Effector memory CD8-positive, alpha-beta T cell (primary cell): ENCODE measurements at places on chromosomes 4 and X.

GRCh38 chrX:40947276-40947675 is 138.0 kb upstream of the USP9X start:
- no peak for DNase-seq

DNA sequence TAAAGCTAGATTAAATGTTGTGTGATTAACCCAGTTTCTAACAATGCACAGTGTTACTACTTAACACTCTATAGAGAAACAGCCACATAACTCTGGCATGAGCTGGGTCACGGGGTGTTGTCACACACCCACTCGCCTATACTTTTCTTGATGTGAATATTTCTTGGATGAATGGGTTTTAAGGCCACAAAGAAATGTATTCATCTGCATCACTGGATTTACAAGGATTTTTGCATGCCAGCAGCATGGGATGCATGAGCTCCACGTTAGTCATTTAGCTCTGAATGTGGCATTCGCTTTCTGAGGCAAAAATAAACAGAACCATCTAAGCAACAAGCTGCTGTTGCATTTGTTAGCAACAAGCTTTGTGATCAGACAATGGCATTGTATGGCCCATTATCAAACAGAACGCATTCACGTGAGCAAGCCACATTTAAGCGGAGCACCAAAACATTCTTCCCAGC is 89.7 kb downstream of the LRP2BP start:
- no peak for DNase-seq

- DNase-seq: no peak
Observed at GRCh38 chrX:119391279-119391678, 7.9 kb upstream of the SLC25A43 start.

- no peak for DNase-seq
Observed at GRCh38 chr4:90220459-90220858, 93.3 kb downstream of the CCSER1 start.

- DNase-seq: no peak
Observed at GRCh38 chrX:98432413-98432812, 1548.7 kb downstream of the RPA4 start.

- no peak for DNase-seq
Observed at GRCh38 chr4:124868495-124868894, 156.0 kb upstream of the ANKRD50 start.

- DNase-seq: no peak
Observed at GRCh38 chr4:181971411-181971810, 271.8 kb upstream of the TENM3 start.

DNA sequence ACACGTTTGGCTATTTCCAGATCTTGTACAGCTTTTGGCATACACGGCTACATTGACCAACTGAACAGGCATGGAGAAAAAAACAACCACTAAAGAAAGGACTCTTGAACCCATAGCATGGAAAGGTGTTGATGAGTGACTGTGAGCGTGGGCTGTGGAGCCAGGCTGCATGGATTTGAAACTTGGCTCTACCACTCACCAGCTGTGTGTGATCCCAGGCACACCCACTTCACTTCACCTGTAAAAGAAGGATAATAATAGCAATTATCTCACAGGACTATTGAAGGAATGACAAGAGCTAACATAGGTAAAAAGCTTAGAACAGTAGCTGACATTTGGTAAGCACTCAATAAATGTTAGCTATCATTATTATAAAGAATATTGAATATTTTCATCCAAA is 301.7 kb upstream of the CPEB2 start:
- DNase-seq: no peak

DNA sequence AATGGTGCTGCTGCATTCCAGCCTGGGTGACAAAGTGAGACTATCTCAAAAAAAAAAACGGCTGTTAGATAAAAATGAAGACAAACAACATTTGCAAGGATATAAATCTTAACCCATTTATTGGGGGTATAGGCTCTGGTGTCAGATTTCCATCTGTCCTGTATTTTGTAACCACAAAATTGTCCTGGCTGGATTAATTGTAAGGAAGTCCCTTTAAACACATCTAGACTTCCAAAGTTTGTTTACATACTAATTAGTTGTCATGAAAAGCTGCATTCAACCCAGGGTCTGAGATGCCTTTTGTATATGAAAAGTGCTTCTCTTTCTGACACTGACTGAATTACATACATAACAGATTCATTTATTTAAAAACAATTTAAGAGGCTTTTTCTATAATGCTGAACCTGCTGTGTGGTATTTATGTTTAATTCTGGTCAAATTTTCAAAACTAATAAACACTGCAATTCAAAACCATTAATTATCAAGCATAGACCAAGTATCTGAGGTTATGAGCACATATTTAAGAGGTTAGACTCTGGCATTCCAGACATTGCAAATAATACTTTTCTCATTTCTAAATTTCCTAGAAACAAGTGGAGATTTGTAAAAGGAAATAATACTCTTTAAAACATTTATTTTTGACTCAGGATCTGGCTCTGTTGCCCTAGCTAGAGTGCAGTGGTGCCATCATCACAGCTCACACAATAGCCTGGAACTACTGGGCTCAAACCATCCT is 17.5 kb upstream of the UGDH start:
- no peak for DNase-seq

DNA sequence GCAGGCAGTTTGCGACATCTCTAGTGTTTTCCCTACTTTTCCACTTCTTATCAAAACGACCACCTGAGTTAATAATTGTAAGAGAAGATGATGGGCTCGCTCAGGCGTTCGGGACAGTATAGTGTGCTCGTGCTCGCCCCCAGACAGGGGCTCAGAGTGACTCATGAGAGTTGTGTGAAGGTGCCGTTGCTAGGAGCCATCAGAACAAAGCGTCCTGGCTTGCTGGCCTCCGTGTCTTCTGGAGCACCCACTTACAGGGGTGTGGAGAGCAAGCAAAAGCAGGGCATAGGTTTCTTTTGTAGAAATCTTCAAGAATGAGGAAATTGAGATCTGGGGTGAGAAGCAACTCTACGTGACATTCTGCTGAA is 73.0 kb upstream of the ADGRG2 start:
- no peak for DNase-seq

GRCh38 chr4:7900334-7900909 is 39.2 kb downstream of the AFAP1 start:
- DNase-seq: no peak

- no peak for DNase-seq
Observed at GRCh38 chrX:42803320-42803719, 25.4 kb upstream of the PPP1R2C start.

GRCh38 chrX:17380221-17380620 is 5.2 kb downstream of the NHS start:
- DNase-seq: no peak

GRCh38 chrX:97751016-97751415 is 867.3 kb downstream of the RPA4 start:
- DNase-seq: no peak

GRCh38 chr4:171896426-171896825 is 83.2 kb downstream of the GALNTL6 start:
- DNase-seq: no peak

GRCh38 chr4:123343400-123344041 is 53.1 kb upstream of the SPRY1 start:
- DNase-seq: no peak

DNA sequence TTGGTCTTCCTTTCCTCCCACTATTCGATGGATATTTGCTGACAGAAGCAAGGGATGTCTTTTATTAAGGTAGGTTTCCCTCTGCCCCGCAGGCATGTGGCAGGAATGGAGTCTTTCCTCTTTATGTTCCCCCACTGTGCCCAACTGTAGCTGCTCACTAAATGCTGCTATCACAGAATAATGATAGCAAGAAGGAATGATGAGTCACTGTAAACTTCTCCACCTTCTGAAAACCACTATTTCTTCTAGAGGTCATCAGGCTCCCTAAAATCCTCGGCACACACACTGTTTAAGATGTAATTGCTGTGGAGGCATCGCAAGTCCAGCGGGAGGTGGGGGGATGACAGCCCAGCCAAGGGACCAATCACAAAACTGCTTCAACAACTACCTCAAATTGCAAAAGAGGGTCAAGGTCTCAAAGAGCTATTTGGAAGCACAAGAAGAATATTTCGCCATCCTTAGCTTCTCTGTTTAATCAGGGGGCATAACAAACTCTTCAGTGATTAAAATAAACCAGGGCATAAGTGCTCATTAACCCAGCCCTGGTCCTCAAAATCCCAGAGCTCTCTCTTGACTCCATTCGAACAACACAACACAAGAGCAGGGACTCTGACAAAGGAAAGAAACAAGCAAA is 13.9 kb downstream of the QDPR start:
- no peak for DNase-seq

DNA sequence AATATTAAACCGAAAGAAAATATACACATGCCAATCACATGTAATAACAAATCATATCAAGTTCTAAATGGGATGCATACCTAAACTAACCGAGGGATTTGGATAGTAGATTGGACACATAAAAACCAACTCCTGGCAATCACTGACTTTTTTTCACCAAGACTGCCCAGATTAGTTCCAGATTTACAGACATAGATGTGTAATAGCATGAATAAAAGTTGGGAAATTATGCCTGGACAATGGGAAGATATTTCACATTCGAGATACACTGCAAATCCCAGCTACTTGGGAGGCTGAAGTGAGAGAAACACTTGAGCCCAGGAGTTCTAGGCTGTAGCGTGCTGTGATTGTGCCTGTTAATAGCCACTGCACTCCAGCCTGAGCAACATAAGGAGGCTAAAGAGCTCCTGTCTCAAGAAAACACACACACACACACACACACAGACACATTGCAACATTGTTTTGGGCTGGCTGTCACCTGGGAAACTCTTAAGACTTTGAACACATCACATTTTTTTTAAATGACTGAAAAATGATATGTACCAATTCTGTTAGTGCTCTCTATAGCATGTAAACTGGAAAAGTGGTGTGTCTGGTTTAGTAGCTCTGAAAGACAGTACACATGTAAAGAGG is 5.7 kb downstream of the RAB40A start:
- DNase-seq: no peak

DNA sequence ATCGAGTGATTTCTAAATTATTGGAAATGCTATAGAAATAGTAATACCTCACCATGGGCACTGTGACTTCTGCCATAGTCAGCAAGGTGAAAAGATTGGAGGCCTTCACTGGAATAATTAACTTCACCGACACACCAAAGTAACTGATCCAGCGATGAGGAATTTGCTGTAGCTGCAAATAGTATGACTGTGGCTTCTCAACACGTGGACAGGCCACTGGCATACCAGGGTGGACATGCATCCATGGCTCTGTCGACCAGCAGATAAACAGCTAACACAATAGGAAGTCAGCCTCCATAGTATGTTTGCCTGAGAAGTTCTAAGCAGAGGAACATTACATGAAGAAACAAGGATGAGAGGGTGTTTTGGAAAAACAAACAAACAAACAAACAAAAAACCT is 10.9 kb upstream of the FAT4 start:
- no peak for DNase-seq

DNA sequence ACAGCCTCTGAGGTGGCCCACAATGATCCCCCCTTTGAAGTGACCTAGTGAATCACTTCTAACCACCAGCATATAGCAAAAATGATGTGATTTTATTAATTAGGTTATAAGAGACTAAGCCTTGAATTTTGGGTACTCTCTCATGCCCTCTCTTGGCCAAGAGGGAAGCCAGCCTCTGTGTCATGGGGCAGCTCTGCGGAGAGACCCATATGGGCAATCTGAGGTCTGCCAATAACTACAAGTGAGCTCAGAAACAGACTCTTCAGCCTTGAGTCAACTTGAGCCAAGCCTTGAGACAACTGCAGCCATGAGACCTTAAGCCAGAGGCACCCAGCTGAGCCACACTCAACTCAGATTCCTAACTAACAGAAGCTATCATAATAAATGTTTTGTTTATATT is 45.7 kb downstream of the MANBA start:
- no peak for DNase-seq

DNA sequence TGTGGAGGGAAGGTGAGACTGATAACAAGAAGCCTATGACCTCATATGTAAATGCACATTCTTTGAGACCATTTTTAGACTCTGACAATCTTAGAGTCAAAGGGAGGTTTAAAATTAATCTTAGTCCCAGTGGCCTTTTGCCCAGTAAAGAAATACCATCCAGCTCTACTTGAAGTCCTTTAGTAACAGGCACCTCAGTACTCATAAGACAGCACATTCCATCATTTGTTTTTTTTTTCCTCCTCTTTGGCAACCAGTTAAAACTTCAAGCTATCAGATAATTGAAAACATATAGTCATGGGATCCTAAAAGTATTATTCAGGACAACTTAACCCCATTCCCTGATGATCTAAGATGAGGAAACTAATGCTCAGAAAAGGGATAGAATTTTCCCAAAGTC is 4.6 kb downstream of the EDA2R start:
- no peak for DNase-seq

GRCh38 chr4:165631912-165632311 is 241.1 kb upstream of the TLL1 start:
- DNase-seq: no peak

DNA sequence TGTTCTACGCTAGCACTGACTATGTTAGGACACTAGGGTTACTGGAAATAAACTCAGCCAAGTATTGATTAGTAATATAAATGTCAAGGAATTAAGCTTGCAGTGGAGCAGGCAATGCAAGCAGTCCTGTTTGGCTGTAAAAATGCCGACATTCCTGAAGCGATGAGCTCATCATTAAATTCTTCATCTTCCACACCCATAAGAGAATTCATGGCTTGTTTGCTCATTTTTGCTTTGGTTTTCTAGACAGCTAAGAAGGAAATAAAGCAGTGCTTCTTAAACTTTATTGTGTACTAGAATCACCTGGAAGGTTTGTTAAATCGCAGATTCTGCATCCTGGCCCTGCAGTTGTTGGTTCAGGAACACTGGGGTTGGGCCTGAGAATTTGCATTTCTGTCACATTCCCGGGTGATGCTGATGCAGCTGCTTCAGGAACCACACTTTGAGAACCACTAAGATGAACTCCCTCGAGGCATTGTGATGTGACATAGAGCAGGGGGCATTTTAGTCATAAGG is 17.8 kb downstream of the ANXA3 start:
- no peak for DNase-seq

DNA sequence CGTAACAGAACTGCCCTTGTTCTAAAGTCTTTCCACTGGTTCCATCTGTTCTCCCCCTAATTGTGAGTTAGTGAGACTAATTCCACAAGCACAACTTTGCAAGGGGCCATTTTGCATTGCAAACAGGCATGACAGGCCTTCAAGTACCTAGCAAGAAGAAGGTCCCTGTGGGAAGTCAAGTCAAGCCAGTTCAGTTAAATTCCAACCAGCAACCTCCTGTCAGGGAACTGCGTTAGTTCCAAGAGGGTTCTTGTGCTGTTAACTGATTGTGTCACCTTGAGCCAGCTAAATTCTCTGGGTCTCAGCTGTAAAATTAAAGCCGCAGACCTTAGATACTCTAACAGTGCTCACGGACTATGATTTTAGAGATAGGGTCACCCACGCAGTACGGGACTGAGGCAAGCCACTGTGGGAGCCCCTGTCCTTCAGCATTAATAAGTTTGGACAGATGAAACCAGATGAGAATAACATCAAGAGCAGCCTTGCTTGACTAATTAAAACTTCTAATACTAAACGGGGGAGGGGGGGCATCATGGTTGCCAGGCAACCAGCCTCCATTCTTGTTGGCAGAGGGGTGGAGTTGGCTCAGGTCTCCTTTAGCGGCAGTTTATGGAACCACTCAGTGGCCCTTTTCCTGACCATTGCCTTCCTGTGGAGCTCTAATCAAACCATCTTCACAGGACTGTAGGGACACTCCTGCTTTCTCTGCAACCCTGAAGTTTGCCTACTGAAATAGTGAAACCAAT is 24.1 kb upstream of the TMEM150C start:
- DNase-seq: no peak

GRCh38 chr4:121633653-121634052 is 63.1 kb downstream of the ANXA5 start:
- no peak for DNase-seq
